ENCODE measurements at places on chromosomes 6 and 20.
A peak's percentile ranks its signal among the peaks of the same experiment; 100 is the strongest.

GRCh38 chr20:35830264-35830663 lies 58.4 kb downstream of the PHF20 start:
- DNase-seq, result no peak

- DNase-seq, result no peak
Measured at GRCh38 chr6:32164295-32164694, at the start of gene EGFL8. TSS of gene EGFL8 (plus strand) at chr6:32164595. CDS start at chr6:32166166, 1,571 bp downstream.

- DNase-seq, result no peak
Measured at GRCh38 chr6:41791984-41792383, 4.5 kb downstream of the TOMM6 start.

DNA sequence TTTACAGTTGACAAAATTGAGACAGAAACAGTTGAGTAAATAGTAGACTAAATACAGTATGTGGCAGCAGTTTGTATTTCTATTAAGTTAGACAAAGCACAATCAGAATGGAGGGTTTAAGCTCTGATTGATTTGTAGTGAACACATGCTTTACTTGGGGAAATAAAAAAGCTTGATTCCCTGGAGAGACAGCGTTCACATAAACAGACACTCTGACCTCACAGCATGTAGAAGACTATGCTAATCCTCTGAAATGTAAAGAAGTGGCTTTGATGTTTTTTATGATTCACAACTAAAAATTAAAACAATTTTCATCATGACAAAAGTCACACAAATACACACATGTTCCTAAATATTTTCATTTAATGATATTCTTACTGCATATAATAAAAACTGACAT lies 126.9 kb upstream of the FAM83B start:
- no peak for DNase-seq

- DNase-seq, result no peak
Measured at GRCh38 chr20:23832775-23833513, 6.4 kb upstream of the CST2 start.

DNA sequence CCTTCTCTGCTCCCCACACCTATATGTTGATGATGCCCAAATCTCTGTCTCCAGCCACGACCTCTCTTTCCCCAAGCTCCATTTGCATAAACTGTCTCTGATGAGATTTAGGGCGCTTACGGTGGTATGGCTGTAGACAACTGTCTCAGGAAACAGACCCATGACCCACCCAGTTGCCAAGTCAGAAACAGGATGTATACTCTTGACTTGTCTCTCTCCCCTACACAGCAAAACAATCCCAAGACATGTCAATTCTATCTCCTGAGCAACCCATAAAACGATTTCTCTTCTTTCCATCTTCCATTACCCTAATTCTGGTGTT lies 13.9 kb downstream of the GNL1 start:
- no peak for DNase-seq

- no peak for DNase-seq
Measured at GRCh38 chr6:130683761-130684517, 143.3 kb upstream of the SMLR1 start.

DNA sequence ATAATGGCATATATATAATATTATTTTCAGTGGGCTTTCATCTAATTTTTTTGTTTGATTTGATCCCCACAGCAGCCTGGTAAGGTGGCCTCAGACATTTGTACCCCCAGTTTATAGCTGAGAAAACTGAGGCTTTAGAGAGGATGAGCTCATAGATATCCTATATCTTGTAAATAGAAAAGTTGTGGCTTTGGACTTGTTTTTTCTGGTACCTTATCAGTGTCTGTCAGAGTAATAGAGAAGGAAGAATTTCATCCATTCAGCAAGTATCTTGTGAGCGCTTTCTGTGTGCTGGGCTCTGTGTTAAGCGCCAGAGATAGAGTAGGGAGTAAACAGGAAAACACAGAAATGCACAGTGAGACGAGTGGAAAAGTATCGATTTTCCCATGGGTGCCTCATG lies 27.9 kb downstream of the TAF11 start:
- no peak for DNase-seq

- DNase-seq, result peak; percentile 87
Measured at GRCh38 chr6:97215157-97215769, 67.8 kb downstream of the MMS22L start.

DNA sequence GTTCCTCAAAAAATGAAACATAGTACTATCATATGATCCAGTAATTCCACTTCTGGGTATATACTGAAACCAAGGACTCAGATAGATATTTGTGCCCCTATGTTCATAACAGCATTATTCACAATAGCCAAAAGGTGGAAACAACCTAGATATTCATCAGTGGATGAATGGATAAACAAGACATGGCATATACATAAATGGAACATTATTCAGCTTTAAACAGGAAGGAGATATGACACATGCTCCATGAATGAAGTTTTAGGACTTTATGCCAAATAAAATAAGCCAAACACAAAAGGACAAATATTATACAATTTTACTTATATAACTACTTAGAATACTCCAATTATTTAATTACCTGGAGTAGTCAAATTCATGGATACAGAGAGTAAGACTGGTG lies 16.4 kb downstream of the PLCB1 start:
- DNase-seq, result no peak

DNA sequence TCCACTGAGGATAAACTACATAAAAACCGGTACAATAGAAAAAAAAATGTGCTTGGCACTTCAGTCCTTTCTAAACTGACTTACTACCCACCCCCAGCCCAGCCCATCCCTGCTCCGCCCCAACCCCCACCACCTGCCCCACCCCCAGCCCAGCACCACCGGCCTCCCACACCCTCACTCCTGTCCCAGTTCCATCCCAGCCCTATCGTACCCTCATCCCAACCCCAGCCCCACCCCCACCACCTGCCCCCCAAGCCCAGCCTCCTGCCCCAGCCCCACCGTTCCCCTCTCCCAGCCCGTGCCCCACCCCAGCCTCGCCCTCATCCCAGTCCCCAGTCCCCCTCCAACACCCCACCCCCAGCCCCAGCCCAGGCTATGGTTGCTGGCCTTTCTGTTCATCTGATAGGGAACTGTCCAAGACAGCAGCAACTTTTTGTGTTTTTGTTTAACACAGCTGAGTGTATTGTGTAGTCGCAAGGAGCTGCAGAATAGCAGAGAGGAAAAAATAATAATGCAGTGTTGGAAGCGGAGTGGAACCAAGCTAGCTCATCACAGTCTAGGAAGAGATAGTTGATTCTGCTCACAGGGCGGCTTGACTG lies 61.9 kb downstream of the SASH1 start:
- DNase-seq, result no peak

DNA sequence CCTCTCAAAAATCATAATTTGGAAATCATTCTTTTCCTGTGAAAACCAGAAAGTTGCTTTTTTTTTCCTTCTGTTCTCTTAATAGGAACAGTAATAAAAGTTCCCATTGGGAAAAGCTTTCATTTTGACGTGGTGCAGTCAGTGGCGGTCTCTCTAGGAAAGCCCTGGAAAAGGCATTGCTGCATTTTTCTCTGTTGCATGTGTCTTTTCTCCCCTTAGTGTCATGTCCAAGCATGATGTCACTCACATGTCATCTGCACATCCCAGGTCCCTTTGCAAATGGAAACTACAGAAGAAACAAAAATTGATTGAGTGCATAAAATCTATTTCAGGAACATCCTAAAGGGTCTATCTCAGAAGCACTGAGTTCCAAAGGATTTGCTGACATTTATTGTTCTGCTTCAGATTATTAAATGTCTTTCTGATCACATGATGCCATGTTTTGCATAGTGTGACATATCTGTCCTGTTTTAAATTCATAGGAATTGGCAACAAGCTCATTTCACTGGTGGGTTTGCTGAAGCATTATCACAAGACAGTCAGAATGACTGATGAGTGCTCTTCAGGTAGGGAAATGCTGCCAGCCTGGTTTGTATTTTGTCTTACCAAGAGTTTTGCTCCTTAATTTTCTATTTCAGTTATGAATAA lies 208.7 kb downstream of the SOX4 start:
- no peak for DNase-seq

- no peak for DNase-seq
Measured at GRCh38 chr6:44386929-44387345, 569 bp upstream of the CDC5L start.

- no peak for DNase-seq
Measured at GRCh38 chr6:113763311-113763766, 93.8 kb upstream of the MARCKS start.

DNA sequence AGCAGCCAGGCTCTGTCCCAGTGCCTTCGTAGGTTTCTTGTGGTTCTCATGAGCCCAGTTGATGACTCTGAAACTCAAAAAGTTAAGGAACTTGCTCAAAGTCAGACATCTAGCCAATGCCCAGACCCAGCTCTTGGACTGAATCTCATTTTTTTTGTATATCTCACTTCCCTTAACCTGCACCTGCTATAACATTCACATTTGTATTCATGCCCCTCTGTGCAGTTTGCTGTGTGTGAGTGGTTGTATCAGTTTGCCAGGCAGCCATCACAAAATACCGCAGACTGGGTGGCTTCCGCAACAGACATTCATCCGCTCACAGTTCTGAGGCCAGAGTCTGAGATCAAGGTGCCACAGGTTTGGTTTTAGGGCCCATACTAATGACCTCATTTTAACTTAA lies 49.9 kb downstream of the IPCEF1 start:
- DNase-seq, result no peak

GRCh38 chr20:8435285-8436035 lies 303.4 kb downstream of the PLCB1 start:
- no peak for DNase-seq

- peak; percentile 58 for DNase-seq
Measured at GRCh38 chr6:34663831-34664255, 32.7 kb downstream of the ILRUN start.

DNA sequence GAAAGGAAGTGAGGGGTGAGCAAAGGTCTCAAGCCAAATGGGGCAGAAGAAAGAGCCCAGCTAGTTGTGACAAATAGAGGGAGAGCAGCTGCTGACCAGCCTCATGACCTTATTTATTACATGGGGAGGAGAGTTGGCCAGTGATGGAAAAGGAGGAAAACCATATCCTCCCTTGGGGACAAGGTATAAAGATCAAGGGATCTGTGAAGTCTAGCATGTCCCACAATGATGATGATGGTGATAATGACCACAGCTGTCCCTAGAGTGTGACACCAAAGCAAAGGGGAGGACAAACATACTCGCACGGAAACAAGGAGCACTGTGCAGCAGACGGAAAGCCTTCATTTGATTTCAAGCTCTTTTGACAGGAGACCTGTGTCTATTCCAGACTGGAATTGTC lies 190.4 kb upstream of the MCHR2 start:
- no peak for DNase-seq

GRCh38 chr6:130827247-130828149 lies at the start of gene SMLR1:
TSS of gene SMLR1 (plus strand) at chr6:130827406. CDS start at chr6:130827414, 8 bp downstream.
- no peak for DNase-seq

- peak; percentile 48 for DNase-seq
Measured at GRCh38 chr6:135858931-135859330, 7.4 kb downstream of the PDE7B start.

- no peak for DNase-seq
Measured at GRCh38 chr6:163698086-163698485, 283.6 kb downstream of the QKI start.

- no peak for DNase-seq
Measured at GRCh38 chr6:41963371-41963770, 21.8 kb upstream of the CCND3 start.

- DNase-seq, result no peak
Measured at GRCh38 chr20:50528804-50529351, 18.7 kb downstream of the PTPN1 start.

DNA sequence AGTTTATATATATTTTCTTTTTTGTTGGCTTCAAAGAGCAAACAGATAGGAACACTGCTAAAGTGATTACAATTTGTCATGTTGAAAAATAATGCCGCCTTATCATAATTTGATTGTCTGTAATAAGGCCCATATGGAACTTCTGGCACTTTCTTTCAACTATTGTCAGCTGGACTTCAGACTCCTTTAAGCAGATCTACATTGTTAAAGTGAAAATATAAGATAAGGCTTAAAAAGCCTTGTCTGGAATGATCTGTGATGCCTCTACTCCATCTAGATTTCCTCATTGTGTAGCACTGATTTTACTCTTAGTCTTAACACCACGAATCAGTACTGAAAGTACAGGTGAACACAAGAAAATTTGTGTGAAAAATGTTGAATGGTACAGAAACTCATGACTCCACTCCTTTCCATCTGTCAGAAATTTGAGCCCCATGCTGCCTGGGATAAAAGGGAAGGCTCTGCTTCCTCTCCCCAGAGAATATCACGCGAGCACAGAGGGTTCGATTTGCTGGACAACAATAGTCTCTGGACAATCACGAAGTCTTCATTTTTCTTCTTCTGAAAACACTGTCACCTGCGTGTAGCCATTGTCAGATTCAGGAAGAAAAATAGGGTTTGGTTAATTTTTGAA lies 56.0 kb downstream of the BCAS1 start:
- no peak for DNase-seq

DNA sequence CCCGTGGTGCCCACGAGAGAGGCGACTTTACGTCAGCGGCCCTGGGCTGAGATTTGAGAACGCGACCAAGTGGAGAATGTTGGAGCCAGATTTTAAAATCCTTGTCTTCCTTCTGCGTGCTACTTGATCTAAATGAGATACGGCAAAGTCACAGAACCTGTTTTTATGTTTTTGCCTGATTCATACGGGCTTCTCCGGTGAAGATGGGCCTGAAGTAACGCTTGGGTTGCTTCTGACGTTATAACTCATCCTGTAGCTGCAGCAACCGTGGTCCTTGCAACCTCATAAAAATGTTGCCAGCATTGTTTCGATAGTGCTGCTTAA lies 462 bp upstream of the SLC35B3 start:
- no peak for DNase-seq

GRCh38 chr6:151067684-151068596 lies 171.8 kb upstream of the AKAP12 start:
- DNase-seq, result peak; percentile 69

GRCh38 chr6:160138839-160139419 lies 17.3 kb downstream of the SLC22A1 start:
- DNase-seq, result no peak

GRCh38 chr20:20953738-20954618 lies 152.2 kb downstream of the LINC00237 start:
- DNase-seq, result no peak

GRCh38 chr6:3727036-3727435 lies 24.5 kb downstream of the PXDC1 start:
- no peak for DNase-seq

DNA sequence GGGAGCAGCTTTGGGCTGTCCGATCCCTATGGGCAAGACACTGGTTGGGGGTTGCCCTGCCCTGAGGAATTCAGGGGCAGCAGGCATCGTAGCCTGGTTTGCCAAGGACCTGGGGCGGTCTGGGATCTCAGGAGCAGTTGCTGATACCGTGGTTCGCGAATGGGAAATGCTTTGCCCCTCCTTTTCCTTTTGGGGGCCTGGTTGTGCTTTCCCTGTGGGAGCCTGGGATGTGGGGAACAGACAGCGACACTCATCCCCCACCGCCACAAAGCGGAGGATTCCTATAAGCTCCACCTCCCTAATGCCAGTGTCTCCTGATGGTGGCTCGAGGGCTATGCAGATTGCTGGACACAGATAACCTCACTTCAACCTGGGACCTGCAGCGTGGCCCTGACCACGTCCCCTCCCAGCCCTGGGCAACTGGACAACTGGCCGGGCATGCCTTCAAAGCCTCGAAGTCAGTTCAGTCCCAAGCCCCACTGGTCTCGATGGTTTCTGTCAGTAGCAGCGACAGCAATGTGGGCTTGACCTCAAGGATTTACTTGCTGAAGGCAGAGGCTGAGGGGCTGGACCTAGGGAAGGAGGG lies 3.3 kb downstream of the CEBPB start:
- no peak for DNase-seq
